Gastrocnemius medialis (tissue), 4 donors: ENCODE measurements at places on chromosomes 7 and 10.

GRCh38 chr7:33201821-33202220 lies 72.5 kb downstream of the BBS9 start:
- DNase-seq: no peak

GRCh38 chr7:118184565-118184940 lies 589 bp downstream of the LSM8 start:
- no peak for DNase-seq

GRCh38 chr7:80889525-80889924 lies 29.3 kb downstream of the SEMA3C start:
- DNase-seq: no peak

DNA sequence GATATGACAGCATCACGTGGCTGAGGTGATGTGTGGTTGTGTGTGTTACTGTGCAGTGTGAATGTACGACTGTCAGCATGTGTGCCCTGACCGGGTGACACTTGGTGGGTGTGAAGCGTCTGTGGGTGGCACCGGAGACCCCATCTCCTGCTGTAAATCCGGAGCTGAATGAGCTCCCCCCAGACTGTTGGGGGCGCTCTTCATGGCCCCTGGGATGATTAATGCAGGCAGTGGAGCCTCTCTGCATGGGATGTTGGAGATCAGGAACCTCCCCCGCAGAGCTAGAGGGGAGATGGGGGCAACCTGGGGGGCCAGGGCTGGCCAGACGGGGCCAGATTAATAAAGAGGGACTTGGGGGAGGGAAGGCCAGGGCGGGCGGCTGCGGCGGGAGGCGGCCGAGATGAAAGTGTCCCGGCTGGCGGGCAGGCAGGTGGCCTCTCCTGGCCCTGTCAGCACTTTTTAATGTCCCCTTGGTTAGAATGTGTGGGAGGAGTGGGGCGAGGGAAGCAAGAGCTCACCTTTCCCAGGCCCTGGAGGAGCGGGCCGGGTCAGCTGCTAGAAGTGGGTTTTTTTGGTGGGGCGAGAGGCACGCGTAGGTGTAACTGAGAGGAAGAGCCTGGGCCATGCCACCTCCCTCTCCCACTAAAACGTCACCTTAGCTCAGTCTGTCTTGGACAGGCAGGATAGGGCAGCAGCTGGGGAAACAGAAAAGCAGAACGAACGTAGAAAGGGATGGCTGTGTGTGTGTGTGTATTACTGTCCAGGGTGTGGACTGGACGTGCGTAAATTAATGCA lies 34.1 kb downstream of the HIF1AN start:
- no peak for DNase-seq

GRCh38 chr10:113493195-113493594 lies 59.7 kb upstream of the HABP2 start:
- no peak for DNase-seq

GRCh38 chr7:138352570-138353461 lies 107.2 kb upstream of the TRIM24 start:
- no peak for DNase-seq

DNA sequence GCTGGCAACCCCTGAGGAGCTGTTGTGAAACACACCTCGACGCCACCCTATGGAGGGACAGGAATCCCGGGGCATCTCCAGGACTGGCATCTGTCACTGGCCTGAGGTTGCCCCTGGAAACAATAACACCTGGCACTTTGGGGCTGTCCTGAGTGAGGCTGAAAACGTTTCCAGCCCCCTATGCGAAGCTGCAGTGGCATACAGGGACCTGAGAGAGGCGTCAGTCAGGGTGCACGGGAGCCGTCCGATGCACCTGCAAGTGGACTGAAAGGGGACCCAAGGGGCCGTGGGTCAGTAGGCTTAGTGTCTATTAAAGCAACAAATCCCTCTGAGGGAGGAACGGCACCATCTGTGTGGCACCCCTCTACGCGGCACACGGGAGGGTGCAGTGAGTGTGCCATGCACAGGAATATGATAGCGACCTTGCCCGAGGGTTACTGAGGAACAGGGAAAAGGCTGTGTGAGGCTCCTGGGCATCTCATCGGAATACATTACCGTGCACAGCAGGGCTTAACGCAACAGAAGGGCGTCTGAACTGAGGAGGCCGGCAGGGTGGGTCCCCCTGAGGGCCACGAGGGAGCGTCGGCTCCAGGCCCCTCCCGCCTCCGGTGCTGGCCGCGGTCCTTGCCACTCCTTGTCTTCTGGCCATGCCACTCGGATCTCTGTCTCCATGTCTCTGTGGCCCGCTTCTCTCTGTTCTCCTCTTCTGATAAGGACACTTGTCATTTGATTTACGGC lies 50.4 kb downstream of the FOXL3 start:
- DNase-seq: no peak

DNA sequence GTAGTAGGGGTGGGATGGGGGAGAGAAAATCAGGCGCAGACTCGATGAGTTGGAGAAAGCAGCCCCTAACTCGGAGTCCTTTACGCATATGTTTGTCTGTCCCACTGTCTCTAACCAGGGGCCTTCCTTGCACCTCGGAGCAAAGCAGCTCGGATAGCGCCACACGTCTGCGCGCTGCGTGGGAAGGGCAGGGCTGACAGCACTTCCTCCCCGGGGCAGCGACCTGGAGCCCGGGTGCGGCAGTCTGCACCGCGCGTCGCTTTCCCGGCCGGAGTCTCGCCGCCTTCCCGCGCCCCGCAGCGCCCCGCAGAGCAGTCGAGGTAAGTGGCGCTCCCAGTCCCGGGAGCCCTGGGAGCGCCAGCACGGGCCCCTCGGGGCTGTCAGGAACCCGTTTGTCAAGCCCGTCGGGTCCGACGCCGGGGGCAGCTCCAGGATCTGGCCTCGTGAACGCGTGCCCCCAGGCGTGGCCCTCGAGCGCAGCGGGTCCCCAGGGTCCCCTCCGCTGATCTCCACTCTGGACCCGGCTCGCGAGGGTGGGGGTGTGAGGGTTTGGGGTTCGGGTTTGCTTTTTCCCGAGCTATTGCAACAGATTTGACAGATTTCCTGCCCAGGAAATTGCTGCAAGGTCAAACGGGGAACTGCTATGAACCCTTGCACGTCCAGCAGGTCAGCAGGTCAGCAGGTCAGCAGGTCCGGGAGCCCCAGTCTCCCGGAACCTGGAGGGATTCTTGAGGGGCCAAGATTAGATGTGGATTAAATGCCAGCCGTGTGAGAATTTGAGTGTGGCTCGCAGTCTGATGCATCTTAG lies 597 bp downstream of the APBB1IP start:
- no peak for DNase-seq

DNA sequence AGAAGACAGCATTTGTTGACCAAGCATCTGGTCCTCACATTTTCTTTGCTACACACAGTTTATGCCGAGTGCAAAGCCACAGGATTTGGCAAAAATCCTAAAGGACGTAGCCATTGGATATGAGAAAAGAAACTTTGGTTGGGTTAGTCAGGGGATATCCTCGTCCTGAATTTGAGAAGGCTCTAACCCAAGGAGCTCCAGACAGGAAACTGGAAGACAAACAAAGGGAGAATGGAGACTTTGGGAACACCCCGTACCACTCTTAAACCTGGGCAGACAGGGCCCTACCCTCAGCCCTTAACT lies 146.6 kb upstream of the FRMD4A start:
- no peak for DNase-seq

DNA sequence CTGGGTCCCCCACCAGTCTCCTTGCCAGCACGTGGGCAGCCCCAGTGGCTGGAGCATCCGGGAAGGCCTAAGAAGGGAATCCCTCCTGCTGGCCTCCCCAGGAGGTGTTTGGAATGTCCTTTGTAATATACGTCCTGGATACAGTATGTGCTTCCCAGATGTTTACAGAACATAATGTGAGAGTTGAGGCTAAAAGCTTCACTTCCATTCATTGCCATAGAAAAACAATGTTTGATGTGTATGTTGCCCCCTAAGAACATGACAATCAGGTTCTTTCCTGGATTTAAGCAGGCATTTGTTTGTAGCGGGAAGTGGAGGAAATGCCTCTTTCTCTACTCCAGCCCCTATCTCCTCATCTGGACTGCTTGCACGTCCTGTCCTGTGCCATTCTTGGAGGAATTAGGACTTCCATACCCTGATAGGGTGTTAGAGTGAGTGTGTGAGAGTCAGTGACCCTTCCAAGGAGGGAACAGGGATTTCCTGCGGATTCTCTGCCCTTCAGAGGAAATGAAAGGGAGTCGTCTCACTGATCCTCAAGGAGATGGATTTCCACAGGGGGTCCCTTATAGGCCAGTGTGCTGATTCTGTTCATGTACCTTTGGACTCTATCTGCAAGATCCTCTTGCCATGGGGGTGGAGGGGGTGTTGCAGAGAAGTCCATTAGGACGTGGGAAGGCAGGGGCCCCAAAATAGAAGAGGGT lies 1.2 kb downstream of the IGFBP1 start:
- no peak for DNase-seq

- DNase-seq: no peak
These were observed 285.0 kb downstream of the SUGCT start for GRCh38 chr7:40419806-40420205.

- no peak for DNase-seq
These were observed 261.6 kb downstream of the CELF2 start for GRCh38 chr10:11279314-11279713.

DNA sequence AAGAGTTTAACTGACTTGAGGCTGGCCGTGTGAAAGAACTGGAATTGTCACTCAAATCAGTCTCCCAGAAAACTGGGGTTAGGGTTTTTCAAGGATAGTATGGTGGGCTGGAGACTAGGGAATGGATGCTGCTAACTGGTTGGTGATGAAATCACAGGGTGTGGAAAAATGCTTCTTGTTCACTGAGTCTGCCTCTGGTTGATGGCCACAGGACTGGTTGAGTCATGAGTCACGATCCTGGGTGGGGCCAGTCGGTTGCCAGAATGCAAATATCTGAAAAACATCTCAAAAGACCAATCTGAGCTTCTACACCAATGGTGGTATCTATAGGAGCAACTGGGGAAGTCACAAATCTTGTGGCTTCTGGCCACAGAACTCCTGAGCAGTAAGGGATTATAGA lies 16.3 kb upstream of the BAMBI start:
- no peak for DNase-seq

DNA sequence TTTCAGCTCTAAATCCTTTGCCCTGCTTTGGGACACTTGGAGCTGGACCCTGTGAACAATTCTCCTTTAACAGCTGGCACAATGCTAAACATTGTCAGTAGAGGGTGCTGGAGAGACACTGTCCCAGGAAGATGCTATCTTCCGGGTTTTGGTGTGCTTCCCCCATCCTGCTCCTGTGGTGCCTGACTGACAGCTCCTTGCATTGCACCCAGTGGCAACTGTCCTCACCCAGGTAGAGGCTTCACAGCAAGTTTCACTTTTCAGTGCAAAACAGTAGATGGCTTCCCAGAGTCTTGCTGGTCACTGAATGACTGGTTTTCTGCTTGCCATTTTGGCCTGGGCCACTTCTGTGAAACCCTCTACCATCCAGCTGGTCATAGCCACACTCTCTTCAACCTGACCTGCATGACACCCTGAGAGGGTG lies 77.3 kb downstream of the CDC14C start:
- no peak for DNase-seq

DNA sequence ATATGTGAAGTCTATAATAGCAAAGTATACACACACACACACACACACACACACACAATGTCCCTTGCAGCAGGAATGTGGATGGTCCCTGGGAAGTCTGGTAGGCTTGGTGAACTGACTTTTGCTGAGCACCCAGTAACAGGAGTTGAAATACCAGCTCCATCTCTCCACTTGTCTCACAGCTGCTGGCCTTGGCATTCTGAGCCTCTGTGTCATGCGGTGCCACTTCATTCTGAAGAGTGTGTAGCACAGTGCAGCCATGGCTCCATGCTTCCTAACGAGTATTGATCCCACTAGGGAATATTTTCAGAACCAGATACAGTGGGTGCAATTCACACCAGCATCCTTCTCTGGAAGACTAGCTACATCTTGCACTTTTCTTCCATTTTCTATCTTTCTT lies 192.4 kb downstream of the ADARB2 start:
- no peak for DNase-seq

DNA sequence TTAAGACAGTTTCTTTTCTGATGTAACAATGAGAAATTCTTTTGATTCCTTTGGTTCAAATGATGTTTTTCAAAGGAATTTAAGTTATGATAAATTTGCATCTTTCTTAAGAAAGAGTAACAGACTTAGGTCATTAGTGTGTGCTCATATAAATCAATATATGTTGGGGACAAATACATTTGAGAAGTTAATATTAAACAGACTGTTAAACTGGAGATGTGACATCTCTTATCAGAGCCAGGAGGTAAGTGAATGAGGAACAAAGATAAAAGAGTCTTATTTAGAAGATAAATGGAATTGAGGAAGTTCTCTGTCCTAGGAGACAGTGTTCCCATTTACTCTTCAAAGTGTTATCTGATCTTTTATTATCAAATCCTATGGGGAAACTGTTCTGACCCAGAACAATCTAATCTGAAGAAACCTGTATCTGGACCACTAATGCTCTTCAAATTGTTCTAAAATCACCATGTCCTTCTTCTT lies 104.8 kb upstream of the LAMB4 start:
- DNase-seq: no peak

GRCh38 chr10:128150045-128150493 lies 23.8 kb upstream of the MKI67 start:
- DNase-seq: no peak

DNA sequence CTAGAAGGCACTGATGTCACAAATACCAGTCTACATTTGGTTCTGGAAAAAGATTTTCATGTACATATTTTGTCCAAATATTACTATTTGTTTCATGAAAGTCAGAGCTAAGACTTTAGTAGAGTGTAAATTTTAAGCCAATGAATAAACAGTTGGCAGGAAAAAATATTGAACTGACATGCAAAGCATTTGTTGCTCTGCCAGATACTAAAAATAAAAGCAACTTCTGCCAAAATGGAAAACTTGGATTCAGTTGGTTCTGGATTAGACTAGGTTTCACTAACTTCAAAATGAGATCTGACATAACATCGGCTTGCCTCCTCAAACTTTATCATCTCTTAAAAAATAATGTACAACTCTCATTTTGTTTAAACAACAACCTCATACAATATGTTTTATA lies 34.9 kb downstream of the FAM204A start:
- no peak for DNase-seq

DNA sequence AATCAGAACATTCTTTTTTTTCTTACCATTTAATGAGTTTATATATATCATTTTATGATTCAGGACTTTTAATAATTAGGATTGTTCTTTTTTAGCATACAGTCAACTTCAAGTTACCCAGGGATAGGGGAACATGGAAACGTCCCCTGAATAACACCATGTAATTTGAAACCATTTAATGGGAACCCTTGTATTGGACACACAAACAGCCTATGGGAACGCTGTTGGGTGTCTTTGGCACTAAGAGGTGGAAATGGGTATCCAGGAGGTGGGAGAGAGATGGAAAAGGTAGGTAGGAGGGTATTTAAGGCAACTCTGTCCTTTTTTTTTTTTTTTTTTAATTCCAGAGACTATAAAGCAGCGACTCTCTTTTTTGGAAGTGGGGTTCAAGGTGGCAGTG lies 2.6 kb downstream of the LUC7L2 start:
- no peak for DNase-seq

- no peak for DNase-seq
These were observed 193.0 kb upstream of the PITRM1 start for GRCh38 chr10:3365630-3366029.
